ENCODE measurements at places on chromosomes 1 and 21.

GRCh38 chr1:65359888-65360287 lies 50.5 kb downstream of the DNAJC6 start:
- no peak for DNase-seq

DNA sequence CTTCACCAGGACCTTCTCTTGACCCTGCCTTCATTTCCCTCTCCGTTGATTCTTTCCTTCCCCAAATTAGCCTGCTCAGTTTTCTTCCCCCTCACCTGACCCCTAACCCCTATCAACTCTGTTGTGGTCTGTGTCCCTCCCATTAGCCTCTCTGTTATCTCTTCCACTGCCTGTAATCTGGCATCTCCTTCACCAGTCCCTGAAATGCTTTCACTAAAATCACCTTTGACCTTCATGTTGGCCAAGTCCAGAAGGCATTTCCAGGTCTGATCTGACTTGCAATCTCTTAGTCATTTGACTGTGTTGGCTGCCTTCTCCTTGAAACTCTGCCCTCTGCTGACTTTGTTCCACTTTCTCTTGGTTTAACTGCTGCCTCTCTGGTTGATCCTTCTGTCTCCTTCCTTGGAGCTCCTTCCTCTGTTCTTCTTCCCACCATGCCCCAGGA lies 28.2 kb downstream of the ATP8B2 start:
- DNase-seq: no peak

- DNase-seq: no peak
Observed at GRCh38 chr1:247552231-247552630, 3.3 kb downstream of the GCSAML start.

- no peak for DNase-seq
Observed at GRCh38 chr1:217614200-217614712, 16.6 kb downstream of the GPATCH2 start.
